ENCODE measurements at places on chromosomes 2 and 18.

DNA sequence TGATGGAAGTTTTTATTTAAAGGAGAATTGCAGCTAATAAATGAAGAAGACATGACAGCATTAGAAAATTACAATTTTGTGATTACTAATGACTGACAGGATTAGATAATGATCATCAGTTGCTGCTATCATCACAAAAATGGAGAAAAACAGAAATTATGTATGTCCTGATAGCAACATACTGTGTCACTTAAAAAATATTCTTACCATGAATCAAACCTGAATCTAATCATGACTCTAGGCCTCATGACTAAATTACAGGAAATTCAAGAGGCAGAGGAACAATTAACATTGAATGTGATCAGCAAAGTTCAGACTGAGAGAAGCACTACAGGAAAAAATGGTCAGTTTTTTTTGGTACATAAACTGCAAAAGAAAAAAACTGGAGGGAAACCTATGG lies 147.8 kb downstream of the PMAIP1 start:
- no peak for DNase-seq

DNA sequence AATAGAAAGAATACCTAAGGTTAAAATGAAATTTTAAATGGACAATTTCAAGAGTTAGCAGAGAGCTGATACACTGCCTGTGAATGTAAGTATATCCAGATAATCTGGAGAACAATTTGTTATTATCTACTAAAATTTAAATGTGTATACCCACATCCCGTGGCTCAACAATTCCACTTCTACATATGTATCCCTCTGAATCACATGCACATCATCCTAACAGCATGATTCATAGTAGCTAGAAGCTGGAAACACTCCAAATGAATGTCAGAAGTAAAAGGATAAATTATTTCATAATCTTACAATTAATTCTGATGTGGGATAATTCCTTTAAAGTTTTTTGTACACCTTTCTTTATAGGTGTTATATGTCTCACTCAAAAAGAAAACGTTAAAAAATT lies 87.9 kb downstream of the CNTNAP5 start:
- DNase-seq, result no peak

GRCh38 chr2:200509235-200509611 lies 645 bp downstream of the KCTD18 start:
- no peak for DNase-seq

- DNase-seq, result peak; percentile 18
Measured at GRCh38 chr18:27750014-27750413, 426.9 kb downstream of the CDH2 start.

GRCh38 chr18:58792086-58792485 lies 72.6 kb upstream of the ZNF532 start:
- DNase-seq, result no peak

- no peak for DNase-seq
Measured at GRCh38 chr18:4847056-4847455, 350.0 kb downstream of the AKAIN1 start.

DNA sequence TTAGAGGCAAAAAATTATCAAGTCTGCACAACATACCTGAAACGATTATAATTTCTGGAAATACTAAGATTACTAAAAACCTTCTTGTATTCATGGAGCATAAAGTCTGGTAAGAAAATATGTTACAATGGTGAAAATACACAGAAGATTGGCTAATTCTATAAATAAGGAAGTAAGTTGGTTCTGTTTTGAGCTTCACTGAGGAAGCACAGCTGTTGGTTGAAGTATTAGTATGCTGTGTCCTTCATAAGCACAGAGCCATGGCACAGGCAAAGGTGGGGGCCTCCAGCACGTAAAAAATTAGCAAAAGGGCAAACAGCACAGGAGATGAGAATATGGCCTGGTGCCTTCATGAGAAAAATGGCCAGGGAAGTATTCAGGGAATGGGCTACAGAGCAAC lies 40.4 kb upstream of the ANKRD62 start:
- DNase-seq, result peak; percentile 72

GRCh38 chr2:85662899-85663593 lies 5.0 kb downstream of the SFTPB start:
- DNase-seq, result no peak

- DNase-seq, result no peak
Measured at GRCh38 chr2:178108176-178108575, 4.1 kb upstream of the RBM45 start.

GRCh38 chr18:79717059-79717458 lies 37.5 kb downstream of the CTDP1 start:
- DNase-seq, result no peak

DNA sequence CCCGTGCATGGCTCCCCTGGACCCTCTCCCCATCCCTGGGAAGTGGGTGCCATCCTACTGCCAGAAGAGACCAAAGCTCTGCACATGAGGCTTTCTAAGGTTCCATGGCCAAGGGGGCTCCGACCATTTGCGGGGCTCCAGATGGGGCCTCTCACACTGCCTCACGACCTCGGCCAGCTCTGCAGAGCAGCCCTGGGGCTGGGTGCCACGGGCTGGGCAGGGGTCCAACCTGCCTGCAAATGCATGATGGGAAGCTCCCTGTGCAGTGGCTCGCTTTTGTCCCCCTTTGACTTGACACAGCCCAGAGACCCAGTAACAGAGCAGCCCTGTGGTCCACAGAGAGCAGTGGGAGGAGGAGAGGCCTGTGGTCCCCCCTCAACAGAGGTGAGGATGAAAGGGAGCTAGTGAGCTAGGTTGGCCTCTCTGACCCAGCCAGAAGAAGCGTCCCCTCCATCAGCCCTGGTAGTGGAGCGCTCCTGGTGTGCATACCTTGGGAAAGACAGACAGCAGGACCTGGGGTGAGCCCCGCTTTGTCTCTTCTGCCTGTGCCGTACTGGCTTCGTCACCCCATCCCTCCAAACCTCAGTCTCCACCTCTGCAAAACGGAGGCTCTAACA lies 174.1 kb downstream of the DDX1 start:
- no peak for DNase-seq

- DNase-seq, result no peak
Measured at GRCh38 chr2:150485871-150486538, 1.5 kb downstream of the RND3 start.

- no peak for DNase-seq
Measured at GRCh38 chr2:8096484-8096883, 585.4 kb upstream of the ID2 start.

GRCh38 chr2:103435010-103435409 lies 673.2 kb downstream of the TMEM182 start:
- DNase-seq, result no peak

- DNase-seq, result no peak
Measured at GRCh38 chr2:191319186-191319585, 74.0 kb downstream of the MYO1B start.

DNA sequence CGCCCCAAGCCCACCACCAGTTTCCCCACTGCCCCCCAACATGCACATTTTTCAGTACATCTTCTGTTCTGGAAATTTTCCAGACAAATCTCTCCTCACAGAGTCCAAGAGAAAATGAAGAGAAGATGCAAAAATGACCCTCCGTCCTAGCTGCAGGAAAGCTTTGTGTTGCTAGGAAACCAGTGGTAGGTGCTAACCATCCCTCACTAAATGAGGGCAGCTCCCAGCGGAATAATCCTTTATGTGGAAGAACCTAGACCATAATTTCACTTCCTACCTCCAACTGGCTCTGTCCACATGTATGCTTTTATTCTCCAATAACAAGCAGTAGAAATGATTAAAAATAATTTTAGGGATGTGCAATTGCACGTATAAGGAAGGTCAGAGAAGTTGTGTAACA lies 311.9 kb upstream of the EPHA4 start:
- DNase-seq, result no peak

DNA sequence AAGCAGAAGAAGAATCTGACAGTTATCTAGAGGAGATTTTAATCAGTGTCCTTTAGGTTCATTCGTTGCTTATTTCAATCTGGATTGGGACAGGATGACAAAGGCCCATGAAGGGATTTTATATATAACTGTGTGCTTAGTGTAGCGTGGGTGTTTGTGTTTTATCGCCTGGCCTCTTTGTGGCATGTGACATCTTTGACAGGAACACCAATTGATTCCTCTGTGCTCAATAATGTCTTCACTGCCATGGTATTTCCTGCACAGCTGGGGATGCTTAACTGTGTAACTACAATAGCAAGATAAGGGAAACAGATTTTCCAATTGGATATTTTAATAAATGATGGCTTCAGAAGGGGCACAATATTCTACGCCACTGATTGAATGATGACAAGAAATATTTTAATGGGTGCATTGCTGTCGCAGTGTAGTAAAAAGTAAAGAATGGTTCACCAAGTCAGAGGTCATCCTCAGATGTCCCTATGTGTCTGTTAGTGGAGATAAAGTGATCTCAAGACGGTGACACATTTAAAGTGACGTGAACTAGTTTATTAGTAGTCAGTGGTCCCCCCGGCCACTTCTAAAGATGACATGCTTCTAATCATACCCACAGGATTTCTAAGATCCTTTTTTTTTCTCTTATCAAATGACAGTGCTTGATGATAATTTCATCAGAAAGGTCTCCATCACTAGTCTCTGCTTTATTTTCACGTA lies 160.4 kb downstream of the AGAP1 start:
- DNase-seq, result no peak

GRCh38 chr2:120809609-120810440 lies 74.2 kb downstream of the GLI2 start:
- no peak for DNase-seq

DNA sequence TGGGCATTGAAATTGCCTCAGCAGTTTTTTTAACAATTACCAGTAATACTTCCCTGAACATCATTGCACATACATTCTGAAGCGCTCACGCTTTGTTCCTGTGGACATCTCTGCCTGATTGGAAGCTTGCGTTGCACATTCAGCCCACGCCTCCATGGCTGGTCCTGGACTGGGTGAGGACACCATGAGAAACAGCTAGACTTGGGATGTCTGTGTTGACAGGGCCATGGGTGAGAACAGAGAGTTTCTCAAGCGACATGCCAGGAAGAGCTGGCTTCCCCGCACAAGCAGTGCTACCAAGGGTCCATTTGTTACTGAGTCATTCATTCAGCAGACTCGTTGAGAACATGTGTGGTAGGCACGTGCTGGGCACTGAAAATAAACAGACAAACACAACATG lies 166.3 kb downstream of the GBX2 start:
- DNase-seq, result no peak

- no peak for DNase-seq
Measured at GRCh38 chr18:9232977-9233376, 96.4 kb downstream of the ANKRD12 start.

DNA sequence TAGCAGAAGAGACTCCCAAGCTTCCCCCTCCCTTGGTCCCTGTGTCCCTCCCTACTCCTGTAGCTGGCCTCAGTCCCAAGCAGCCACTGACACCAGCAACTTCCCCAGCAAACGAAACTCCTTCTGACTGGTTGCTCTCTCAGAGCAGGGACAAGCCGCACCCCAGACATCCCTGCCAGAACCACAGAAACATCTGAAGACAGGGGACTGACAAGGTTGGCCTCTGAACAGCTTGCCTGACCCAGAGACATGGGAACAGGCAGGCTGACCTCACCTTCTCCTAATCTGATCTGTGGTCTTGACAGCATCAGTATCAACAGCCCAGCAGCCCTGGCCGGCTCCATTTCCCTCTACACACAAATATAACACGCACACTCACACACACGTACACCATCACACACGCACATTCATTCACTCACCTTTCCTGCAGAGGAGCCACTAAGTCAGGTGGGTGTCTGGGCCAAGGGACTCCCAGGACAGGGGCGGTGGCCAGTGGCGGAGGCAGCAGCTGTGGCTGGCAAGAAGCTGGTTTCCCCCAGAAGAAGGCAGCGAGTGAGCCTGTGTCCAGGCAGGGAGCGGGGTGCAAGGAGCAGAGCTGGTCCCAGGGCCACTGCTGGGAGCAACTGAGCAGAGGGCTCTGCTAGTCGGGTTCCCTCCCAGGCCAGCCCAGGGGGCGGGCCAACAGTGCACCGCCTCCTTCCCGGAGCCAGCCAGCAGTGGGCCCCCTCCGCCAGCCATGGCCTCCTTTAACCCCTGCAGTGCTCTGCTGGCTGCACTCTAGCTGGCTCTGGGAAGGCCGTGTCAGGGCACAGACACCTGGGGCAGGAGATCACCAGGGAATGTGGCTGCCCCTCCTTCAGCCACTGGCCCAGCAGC lies 59.1 kb downstream of the TNS1 start:
- DNase-seq, result no peak

DNA sequence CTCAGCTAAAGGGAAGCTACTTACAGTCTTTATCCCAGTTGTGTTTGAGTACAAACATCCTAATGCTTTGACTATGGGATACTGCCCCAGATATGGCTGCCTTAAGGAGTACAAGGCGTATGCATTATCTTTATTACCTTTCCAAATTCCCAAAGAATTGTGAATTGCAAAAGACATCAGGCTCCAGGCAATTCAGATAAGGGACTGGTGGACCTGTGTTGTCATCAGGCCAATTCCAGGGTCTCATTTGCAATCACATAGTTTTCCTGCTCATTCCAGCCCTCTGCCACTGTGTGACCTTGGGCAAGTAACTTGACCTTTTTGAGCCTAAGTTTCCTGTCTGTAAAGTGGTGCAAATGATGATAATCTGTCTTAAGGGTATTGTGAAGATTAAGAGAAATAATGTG lies 137.5 kb downstream of the FMNL2 start:
- no peak for DNase-seq

DNA sequence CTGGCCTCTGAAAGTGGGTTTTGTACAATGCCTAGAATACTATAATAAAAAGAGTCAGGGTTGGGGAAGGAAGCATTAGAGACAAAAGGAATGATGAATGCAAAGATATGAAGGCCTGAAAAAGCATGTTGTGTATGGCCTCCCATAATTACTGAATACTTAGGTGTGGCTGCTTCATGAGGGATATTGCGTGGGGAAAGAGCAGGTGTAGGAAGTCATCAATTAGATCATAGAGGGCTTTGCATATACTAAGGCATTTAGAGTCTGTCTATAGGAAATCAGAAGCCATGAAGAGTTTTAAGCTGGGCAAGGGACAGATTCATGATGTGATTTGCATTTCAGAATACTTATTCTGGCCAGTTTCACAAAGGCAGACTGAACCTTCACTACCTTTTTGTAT lies 48.2 kb downstream of the NCOA1 start:
- no peak for DNase-seq

DNA sequence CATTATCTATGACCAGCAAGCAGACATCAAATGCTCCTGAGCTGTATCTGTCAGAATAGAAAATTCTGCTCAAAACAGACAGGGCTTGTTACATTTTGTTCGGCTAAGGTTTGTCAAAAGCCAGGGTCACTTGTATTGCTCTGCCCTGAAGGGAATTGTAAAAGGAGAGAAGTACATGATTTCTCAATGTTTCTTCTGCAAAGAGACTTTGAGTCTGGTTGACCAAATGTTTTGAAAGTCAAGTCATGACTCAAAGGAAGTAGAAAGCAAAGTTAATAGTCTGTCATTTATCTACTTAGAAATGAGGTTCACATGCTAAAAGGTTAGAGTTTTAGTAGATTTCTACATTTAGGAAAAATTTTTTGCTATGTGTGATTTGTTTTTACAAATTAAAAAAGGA lies 1624.1 kb upstream of the ZEB2 start:
- peak; percentile 2 for DNase-seq

- no peak for DNase-seq
Measured at GRCh38 chr18:1751249-1751648, 820.1 kb downstream of the METTL4 start.
